ENCODE measurements at places on chromosomes 1 and 21. TPM values are rescaled to one million over a fixed set of nuclear protein-coding genes. Genes with fewer than 3 reads are reported as not detected.

The HSD3B1 gene
- total RNA-seq, result not detected

The CCDC185 gene
- not detected for total RNA-seq

The FMO4 gene
- total RNA-seq, result 1.8 TPM

The PBX1 gene
- total RNA-seq, result 0.18 TPM

The USH2A gene
- not detected for total RNA-seq

The CDK18 gene
- 1.1 TPM for total RNA-seq

The BCL2L15 gene
- total RNA-seq, result 2.9 TPM

The CSTB gene
- total RNA-seq, result 55.6 TPM

The PDPN gene
- total RNA-seq, result not detected

The KRTAP10-3 gene
- not detected for total RNA-seq

The RBM15 gene
- total RNA-seq, result 68.1 TPM

The HPDL gene
- total RNA-seq, result 5.6 TPM

The TRIM46 gene
- 18.3 TPM for total RNA-seq

The NTNG1 gene
- total RNA-seq, result not detected

The ZRANB2 gene
- total RNA-seq, result 120 TPM

The FCER1G gene
- 1.1 TPM for total RNA-seq

The NEK2 gene
- total RNA-seq, result 47.5 TPM

The AK5 gene
- total RNA-seq, result 0.86 TPM

All from activated CD4-positive, alpha-beta memory T cell treated with anti-CD3 and anti-CD28 coated beads, Interleukin-2, amount 10 ng/mL, durations not matched to agents 7 days and 5 days (primary cell).